ENCODE measurements at places on chromosomes 11 and 22.

DNA sequence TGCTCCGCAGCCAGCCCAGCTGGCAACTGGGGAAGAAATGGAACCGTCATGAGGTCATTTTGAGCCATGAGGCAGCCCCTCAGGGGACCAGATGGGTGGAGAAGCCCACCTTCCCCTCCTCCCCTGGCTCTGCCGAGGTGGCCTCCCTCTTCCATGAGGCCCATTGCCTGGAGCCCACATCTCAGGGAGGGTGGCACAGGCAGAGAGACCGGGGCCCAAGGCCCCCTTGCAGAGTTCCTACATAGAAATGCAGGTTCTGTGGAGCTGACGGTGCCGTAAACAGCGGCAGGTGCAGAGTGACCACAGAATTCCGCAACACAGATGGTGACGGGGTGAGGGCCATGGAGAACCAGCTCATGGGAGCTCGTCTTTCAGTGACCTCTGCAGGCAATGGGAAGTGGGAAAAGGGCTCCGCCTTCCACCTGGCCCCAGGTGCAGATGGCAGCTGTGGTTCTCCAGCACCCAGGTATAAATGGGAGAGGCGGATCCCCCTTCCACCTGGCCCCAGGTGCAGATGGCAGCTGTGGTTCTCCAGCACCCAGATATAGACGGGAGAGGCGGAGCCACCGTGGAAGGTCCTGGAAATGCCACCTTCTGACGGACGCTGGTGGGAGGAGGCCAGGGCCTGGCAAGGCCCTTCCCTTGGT, 765.4 kb downstream of the BRD1 start:
- DNase-seq: no peak

GRCh38 chr22:23693979-23694680, 3.3 kb downstream of the RGL4 start:
- no peak for DNase-seq

GRCh38 chr11:762421-763072, 14.7 kb downstream of the GATD1 start:
- DNase-seq: no peak

GRCh38 chr11:121645596-121645995, 192.8 kb upstream of the SORL1-AS1 start:
- DNase-seq: no peak

GRCh38 chr11:613369-613968, 2.3 kb downstream of the IRF7 start:
- DNase-seq: peak; percentile 57

DNA sequence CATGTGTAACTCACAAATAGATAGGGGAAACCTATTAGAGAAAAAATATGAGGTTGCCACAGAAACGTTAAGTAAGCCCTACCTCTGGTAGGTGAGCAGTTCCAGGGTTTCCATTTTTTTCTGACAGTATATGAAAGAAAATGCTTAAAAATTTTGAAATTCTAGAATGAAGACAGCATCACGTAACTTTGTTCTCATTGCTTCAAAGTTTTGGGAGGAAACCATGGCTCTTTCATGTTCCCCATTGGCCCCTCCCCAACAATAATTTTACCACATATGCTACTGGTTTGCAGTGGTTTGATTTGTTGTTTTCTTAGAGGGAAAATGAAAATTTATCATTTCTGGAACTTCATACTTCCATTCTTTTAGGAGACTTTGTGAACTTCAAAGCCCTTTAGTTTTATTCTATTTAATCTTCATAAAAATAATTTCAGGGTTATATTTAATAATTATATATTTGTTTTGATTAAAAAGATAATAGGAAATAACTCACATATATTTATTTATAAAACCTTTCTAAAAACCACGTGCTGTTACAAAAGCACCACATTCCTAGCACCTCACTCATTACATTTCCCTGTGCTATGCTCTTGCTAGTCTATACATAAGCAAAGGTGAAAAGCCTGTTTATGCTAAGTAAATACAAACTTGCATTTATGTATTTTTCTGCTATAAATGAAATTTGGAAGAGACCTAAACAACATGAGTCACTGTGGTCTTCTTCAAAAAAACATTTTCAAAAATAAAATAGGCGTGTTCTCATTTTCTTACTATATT, 113.4 kb downstream of the CASP12 start:
- DNase-seq: no peak
